WTC11 (cell line): ENCODE measurements at places on chromosomes 1 and 21.

- DNase-seq = no peak
These were observed 11.0 kb upstream of the OLIG1 start for GRCh38 chr21:33058957-33059356.

- DNase-seq = peak; percentile 36
These were observed 78.5 kb downstream of the FHAD1 start for GRCh38 chr1:15325375-15326085.

- no peak for DNase-seq
These were observed 24.7 kb downstream of the HSF2BP start for GRCh38 chr21:43634618-43635017.

DNA sequence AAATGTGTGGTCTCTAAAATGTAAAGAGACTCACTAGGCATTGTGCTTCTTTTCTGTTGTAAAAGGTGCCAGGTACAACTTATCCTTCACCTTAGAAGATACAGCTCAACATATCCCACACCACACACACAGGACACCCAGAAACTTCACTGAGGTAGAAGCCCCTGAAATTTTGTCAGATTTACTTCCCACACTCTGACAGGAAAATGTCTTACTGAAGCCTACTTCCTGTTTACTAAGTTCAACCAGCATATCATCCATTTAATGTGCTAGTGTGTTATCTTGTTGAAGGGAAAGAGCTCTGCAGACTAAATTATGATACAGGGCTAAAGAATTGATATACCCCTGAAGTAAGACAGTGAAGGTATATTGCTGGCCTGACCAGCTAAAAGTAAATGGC is 39.9 kb upstream of the INSL5 start:
- DNase-seq = no peak

- DNase-seq = no peak
These were observed 9.3 kb upstream of the ST6GALNAC5 start for GRCh38 chr1:76857973-76858372.
